ENCODE measurements at places on chromosomes 4 and X.

DNA sequence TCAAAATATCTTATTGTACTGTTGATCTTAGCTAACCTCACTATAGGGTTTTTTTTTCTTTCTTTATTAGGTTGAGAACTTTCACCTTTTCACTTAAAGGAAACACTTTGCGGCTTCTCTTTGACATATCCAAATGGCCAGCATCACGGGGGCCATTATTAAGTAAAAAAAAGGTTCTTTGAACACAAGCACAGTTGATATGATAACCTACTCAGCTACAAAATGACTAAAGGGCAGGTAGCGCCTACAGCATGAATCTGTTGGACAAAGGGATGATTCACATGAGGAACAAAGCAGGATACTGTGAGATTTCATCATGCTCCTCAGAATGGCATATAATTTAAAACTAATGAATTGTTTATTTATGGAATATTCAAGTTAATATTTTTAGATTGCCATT is 119.6 kb downstream of the CCSER1 start:
- no peak for DNase-seq

- DNase-seq: no peak
Observed at GRCh38 chr4:83561381-83561780, 25.5 kb downstream of the GPAT3 start.

- no peak for DNase-seq
Observed at GRCh38 chr4:181987392-181987791, 255.8 kb upstream of the TENM3 start.

DNA sequence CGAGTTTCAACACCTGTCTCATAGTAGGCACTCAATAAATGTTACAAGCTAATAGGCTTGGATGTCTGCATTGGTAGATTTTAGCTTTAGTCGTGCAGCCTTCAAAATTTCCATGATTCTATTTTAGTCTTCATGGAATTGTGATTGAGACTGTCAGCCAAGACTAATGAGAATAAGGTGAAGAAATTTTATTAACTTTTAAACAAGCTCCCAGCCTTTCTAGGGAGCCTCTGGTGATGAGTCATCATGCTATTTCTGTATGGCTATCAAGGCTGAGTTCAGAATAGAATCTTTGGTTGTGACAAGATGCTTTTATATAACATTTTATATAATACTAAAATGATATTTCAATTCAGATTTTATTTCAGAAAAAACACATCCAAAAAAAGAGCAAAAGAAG is 685.8 kb downstream of the GABRG1 start:
- DNase-seq: no peak

DNA sequence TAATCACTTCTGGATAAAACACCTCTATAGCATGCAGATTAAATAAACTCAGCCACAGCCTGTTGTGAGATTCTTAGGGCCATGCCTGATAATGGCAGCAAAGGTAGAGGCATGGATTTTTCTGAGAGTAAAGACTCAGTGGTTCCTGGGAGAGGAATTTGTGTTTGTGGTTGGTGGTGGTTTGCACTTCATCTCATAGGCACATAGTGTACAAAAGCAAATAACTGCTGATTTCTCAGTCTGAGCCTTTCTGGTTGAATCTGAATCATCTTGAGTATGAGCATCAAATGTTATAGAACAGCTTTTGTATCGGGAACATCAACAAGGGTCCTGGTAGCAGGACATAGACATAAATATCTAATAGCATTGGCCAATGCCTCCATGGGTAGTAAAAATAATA is 274.3 kb downstream of the FRMPD4 start:
- DNase-seq: no peak

- DNase-seq: no peak
Observed at GRCh38 chr4:119299741-119300100, 22.2 kb downstream of the FABP2 start.

- no peak for DNase-seq
Observed at GRCh38 chr4:153146031-153146430, 58.2 kb upstream of the TRIM2 start.

GRCh38 chrX:57211906-57212305 is 74.6 kb upstream of the FAAH2 start:
- DNase-seq: no peak

GRCh38 chr4:837772-838171 is 11.8 kb upstream of the CPLX1 start:
- DNase-seq: no peak

DNA sequence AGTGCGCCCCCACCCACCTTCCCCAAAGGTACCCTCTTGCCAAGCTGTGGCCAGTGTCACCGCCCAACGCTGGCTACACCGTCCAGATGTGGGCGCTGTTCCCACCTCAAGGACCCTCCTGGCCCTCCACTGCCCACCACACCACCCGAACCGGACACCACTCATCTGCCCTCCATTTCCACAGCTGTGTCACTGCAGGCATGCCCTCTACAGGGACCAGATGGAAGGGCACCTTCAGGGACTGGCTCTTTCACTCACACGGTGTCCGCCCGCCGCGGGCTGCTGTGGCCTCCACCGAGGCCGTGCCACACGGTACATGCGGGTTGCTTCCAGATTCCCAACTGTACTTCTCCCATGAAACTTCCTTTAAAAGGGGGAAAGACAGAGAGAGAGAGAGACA is 87.7 kb downstream of the FAM53A start:
- no peak for DNase-seq

DNA sequence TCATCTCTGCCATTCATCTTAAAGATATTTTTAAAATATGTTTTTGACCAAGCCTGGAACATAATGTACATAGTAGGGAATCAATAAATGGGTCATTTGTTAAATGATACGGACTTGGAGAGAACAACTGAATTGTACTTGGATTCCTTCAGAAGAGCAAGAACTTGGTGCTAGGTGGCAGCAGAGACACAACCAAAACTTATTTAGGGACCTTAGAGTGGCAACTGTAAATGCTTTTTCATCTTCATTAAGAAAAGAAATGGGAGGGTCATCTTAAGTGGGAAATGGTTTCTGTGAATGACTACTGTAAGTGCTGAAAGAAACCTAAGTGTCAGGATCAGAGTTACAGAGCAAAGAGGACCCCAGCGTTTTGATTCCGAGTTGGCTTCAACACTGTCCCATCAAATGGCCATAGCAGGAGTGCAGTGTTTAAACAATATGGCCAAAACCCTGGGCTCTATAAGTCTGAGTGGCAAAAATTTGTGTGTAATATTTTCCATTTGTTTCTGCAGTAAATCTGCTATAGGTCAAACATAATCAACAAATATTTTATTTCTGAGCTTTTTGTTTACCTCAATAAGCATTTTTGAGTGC is 213.6 kb downstream of the PALLD start:
- no peak for DNase-seq

DNA sequence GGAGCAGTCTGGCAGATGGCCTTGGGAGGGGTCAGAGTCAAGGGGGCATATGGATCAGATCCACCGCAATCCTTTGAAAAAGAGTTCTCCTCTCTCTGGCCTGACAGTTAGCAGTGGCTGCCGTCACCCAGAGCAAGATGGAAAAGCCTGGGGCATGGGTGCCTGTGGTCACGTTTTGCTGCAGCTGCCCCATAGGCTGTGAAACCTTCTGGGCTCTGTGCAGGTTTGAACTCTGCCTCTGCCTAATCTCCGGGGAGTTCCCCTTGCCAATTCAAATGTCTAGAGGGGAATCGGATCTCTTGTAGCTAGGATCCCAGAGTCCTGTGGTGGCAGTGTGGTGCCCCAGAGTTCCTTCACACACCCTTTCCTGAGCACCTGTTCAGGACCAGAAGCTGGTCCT is 23.4 kb upstream of the ANKRD17 start:
- no peak for DNase-seq

DNA sequence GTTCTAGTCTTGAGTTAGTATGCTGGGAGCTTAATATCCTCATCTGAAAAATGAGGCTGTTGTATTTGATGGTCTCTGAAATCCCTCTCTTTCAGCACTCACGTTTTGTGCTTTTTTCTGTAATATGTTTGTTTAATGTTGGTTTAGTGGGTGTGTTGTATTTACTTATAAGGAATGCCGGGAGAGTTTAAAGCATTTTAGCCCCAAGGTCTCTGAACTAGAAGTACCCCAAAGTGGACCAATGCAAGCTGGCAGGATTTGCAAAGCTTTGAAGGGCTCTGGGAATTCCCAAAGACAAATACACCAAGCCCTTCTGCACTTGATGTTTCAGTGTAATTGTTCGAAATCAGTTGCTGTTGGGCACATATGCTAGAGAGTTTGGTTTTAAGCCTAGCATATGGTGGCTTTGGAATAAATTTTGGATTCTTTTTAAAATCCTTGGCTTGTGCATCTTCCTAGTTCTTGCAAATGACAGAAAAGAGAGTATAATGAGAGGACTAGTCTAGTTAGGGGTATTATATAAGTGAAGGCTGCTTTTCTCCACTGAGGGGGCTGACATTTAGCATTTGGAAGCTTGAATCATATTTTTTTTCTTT is 371.4 kb upstream of the BOD1L1 start:
- DNase-seq: no peak

Data from CD4-positive, alpha-beta T cell treated with Interleukin-4 for 1 hour (primary cell).